ENCODE measurements at places on chromosomes 7 and 10.

GRCh38 chr7:116170180-116170579 lies 40.2 kb upstream of the TES start:
- no peak for DNase-seq

- no peak for DNase-seq
Measured at GRCh38 chr7:75776295-75776971, 4.4 kb upstream of the CCL26 start.

GRCh38 chr7:129123510-129123857 lies 21.0 kb upstream of the TSPAN33 start:
- no peak for DNase-seq

GRCh38 chr10:123187781-123188180 lies 33.6 kb downstream of the BUB3 start:
- no peak for DNase-seq
